Hematopoietic multipotent progenitor cell (in vitro differentiated cells): ENCODE measurements at places on chromosomes 2 and 18.

GRCh38 chr2:159129269-159129668 lies 157.2 kb downstream of the WDSUB1 start:
- peak; percentile 34 for DNase-seq

- DNase-seq: no peak
Observed at GRCh38 chr18:27142891-27143290, 42.2 kb downstream of the CHST9 start.

GRCh38 chr18:37519510-37520135 lies 46.0 kb downstream of the CELF4 start:
- DNase-seq: no peak

GRCh38 chr2:155427470-155427869 lies 729.0 kb downstream of the KCNJ3 start:
- DNase-seq: no peak

DNA sequence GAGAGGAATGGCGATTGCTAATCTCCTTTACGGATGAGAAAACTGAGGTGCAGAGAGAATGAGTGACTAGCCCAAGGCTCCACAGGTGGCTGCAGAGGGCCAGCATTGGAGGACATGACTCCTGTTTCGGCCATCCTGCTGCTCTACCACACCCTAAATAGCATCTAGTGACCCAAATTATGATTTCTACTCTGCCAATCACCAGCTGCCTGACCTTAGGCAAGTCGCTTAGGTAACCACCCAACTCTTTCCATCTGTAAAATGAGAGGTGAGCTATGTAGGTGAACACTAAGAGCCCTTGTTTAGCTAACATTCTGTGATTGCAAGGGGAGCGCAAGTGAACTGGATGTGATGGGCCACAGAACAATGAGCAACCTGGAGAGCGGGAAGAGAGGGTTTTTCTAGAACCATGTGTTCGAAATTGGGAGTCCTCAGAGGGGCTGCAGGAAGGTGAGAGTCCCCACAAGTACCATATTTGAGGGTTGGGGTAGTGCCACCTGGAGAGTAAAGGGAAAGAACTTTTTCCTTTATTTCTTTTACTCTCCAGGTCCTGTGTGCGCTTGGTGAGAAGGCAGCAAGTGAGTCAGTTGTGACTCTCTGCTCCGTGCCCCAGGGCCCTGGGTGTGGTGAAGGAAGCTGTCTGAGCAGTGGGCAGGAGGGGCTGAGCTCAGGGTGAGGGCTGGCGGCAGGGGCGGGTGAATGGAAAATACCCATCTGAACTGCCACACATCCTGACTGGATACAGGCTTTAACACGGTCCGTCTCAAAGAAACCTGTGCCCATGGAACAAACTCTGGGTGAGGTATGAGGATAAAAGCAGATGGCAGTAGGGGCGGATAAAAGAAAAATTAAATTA lies 2.4 kb downstream of the CYP27C1 start:
- peak; percentile 39 for DNase-seq

- no peak for DNase-seq
Observed at GRCh38 chr2:50987616-50988313, 44.2 kb downstream of the NRXN1 start.
